ENCODE measurements at places on chromosomes 16 and 17. TPM values are rescaled to one million over a fixed set of nuclear protein-coding genes. Genes with fewer than 3 reads are reported as not detected.

The SLFN13 gene
- total RNA-seq = 10.0 TPM

DNA sequence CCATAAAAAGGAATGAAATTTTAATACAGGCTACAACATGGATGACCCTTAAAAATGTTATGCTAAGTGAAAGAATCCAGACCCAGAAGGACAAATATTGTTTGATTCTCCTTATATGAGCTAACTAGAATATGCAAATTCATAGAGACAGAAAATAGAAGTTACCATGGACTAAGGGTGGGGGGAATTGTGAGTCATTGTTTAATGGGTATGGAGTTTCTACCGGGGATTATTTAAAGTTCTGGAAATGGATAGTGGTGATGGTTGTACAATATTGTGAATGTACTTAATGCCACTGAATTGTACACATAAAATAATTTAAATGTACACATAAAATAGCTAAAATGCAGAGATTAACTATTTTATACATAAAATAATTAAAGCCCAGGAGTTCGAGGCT, 9.2 kb upstream of the MYO18A start:
- no peak for DNase-seq

DNA sequence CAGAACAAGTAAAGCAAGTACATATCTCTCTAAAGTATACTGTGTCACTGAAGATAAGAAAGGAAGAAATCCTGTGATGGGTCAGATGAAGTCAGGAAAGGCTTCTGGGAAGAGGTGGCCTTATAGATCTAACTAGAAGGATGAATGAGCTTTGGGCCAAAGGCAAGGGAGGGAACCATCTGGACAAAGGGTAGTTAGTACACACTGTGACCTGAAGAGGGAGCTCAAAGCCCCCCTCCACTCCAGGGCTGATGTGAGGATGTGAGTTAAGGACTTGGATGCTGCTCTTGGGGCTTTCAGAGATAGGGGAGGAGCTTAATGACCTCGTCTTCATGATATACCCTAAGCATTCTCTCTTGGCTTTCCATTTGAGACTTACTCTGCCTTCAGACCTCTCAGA, 185.3 kb upstream of the CACNG3 start:
- peak; percentile 15 for DNase-seq

- no peak for DNase-seq
Observed at GRCh38 chr16:2443555-2443954, 14.3 kb downstream of the CCNF start.

- DNase-seq = no peak
Observed at GRCh38 chr17:76102944-76103273, 678 bp downstream of the EXOC7 start.

- peak; percentile 88 for DNase-seq
Observed at GRCh38 chr17:49496183-49496866, 1.2 kb downstream of the NGFR start.

DNA sequence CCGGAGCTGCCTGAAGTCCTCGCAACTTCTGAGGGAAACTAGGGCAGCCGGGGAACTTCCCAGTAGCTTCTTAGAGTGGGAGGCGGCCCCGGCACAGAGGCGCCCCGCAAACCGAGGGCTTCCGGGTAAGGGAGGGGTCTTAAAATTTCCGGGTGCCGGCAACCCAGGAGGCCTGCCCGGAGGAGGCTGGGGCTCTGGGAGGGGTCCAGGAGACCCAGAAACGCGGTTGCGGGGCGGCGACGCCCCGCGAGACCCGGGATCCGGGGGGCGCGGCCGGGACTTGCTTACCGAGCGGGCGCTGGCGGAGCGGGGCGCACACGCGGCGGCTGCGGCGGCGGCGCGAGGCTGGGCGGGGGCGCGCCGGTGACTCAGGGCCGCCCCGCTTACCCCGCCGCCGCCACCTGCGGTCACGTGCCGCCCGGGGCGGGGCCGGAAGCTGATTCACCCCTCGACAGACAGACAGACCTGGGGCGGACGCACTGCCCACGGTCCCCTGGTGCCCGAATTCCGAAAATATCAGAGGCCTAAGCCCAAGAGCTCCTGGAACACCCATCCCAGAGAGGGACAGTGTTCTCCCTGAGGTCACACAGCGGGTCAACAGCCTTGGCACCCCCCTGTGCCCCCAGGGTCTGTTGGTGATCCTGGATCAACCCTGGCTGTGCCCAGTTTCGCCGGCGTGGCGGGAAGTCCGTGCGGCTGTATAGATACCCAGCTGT, at the start of gene FAM83G:
Gene FAM83G, minus strand, starts transcription at position 344 of the 716 bp plus-strand sequence. CDS start 723 bp downstream, outside the sequence.
- no peak for DNase-seq

GRCh38 chr17:40448639-40449261, 5.5 kb downstream of the IGFBP4 start:
- no peak for DNase-seq

Measured in neural crest cell (in vitro differentiated cells).